T-helper 2 cell treated with Interferon-gamma antibody and Interleukin-4, amounts not matched to agents 100 ng/mL and 5 ng/mL, for 36 hours (primary cell): ENCODE measurements at places on chromosomes 2 and 18. TPM values are rescaled to one million over a fixed set of nuclear protein-coding genes. Genes with fewer than 3 reads are reported as not detected.

The TUBB8B gene
- total RNA-seq: not detected in 2 replicates

The RNF152 gene
- total RNA-seq: 0.05 and 0.11 TPM in 2 replicates

The ITPRIPL1 gene
- total RNA-seq: 34.2 and 35.8 TPM in 2 replicates

The NT5DC4 gene
- total RNA-seq: not detected in 2 replicates

The EIF2B4 gene
- 39.0 and 43.0 TPM in 2 replicates for total RNA-seq

The TCF23 gene
- not detected in 2 replicates for total RNA-seq

The KLHL41 gene
- not detected in 2 replicates for total RNA-seq

The AQP12B gene
- not detected in 2 replicates for total RNA-seq

The PRKAG3 gene
- total RNA-seq: not detected in 2 replicates

The AQP12A gene
- total RNA-seq: not detected in 2 replicates

The PLEK gene
- total RNA-seq: 0.86 and 1.1 TPM in 2 replicates

The SMCHD1 gene
- total RNA-seq: 142 and 144 TPM in 2 replicates

The RAB6C gene
- not detected in 2 replicates for total RNA-seq

The MYO5B gene
- total RNA-seq: 0.02 TPM in 1 of 2 replicates, not detected in the other

The HOXD12 gene
- total RNA-seq: not detected in 2 replicates

The GPBAR1 gene
- 0.86 and 0.91 TPM in 2 replicates for total RNA-seq

The FOXI3 gene
- not detected in 2 replicates for total RNA-seq

The CDH20 gene
- not detected in 2 replicates for total RNA-seq

The PARD6G gene
- 0.05 and 0.07 TPM in 2 replicates for total RNA-seq

The EDAR gene
- total RNA-seq: not detected in 2 replicates

The AMER3 gene
- not detected in 2 replicates for total RNA-seq

The FSIP2 gene
- total RNA-seq: 0.05 and 0.25 TPM in 2 replicates

The TET3 gene
- total RNA-seq: 19.2 and 20.2 TPM in 2 replicates

The DES gene
- total RNA-seq: not detected in 2 replicates

The SPAG16 gene
- 10.0 and 11.0 TPM in 2 replicates for total RNA-seq

The SALL3 gene
- not detected in 2 replicates for total RNA-seq

The PRKCE gene
- 16.7 and 19.4 TPM in 2 replicates for total RNA-seq

The RUFY4 gene
- 1.1 and 1.3 TPM in 2 replicates for total RNA-seq

The NFE2L2 gene
- 65.8 and 67.4 TPM in 2 replicates for total RNA-seq

The HOXD13 gene
- total RNA-seq: not detected in 2 replicates

The BMP10 gene
- total RNA-seq: 0.09 TPM in 1 of 2 replicates, not detected in the other

The SP100 gene
- total RNA-seq: 273 and 282 TPM in 2 replicates

The SERPINB11 gene
- total RNA-seq: not detected in 2 replicates

The SCN9A gene
- total RNA-seq: 1.9 and 2.7 TPM in 2 replicates

The DCC gene
- total RNA-seq: not detected in 2 replicates

The ARHGAP15 gene
- total RNA-seq: 191 TPM in 2 replicates

The EFHD1 gene
- 1.0 and 1.1 TPM in 2 replicates for total RNA-seq
